Stimulated activated CD4-positive, alpha-beta T cell treated with anti-CD3 and anti-CD28 coated beads, Interleukin-15, amount 100 ng/mL, for 1 hour (primary cell): ENCODE measurements at places on chromosomes 12 and 14.

DNA sequence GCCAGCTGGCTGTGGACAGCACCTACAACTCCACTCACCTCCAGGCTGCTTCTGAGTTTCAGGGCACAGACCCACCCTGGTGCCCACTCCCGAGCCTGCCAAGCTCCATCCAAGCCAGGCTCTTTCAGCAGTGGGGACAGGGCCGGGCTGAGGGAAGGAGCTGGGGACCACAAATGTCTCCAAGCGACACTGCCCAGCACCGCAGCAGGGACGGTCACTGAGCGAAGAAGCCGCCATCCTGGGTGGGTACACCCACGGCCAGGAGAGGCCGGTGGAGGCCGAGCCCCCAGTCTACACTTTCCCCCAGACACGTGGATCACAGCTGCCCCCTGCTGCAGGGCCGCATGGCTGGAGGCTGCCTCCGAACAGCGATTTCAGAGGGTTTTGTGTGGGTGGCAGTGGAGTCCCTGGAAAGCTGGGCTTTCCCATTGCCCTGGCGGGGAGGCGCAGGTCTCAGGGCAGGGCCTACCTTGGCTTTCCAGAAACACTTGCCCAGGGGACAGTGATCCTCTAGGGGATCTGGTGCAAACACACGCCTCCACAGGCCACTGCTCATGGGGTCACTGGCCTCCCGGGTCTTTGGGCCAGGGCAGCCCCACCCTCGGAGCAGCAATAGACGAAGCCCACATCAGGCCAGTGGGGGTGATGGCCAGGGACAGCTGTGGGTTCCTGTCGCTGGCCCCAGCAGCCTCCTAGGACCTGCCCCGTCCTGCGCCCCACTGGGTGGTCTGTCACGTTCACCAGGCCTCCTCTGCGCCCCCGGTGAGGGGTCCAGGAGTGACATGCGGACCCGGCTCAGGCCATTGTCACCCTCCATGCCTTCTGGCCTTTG, 1.2 kb upstream of the GPR132 start:
- no peak for DNase-seq

DNA sequence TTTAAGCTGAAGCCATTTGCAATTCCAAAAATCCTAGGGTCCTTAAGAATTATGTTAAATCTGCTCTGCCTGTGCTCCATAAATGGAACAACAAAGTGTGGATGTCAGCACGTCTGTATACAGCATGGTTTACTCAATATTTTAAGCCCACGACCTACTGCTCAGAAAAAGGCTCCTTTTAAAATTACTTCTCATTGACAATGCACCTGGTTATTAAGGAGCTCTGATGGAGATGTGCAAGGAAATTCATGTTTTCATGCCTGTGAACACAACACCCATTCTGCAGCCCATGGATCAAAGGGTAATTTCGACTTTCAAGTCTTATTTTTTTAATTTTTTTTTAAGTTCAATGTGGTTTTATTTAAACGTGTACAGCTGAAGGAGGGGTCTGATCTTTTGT, 48.1 kb downstream of the FBXO33 start:
- DNase-seq, result no peak

- DNase-seq, result no peak
Observed at GRCh38 chr12:32155961-32156529, 49.4 kb downstream of the BICD1 start.

DNA sequence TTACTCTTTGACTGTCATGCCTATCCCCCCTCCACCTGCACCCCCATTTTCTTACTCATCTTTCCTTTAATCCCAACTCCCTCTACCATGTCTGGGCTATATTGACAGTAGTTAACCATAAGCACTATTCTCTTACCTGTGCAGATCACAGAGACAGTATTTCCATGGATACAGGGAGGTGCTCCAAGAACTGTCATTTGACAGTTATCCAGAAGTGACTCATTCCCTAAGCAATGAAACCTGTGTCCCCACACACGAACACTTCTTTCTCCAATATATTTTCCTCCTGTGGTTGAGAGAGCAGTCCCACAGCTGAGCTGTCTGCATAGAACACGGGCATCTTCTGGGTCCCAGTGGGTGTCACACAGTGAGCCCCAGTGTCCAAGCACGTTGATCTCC, 68.8 kb downstream of the CD163L1 start:
- no peak for DNase-seq

DNA sequence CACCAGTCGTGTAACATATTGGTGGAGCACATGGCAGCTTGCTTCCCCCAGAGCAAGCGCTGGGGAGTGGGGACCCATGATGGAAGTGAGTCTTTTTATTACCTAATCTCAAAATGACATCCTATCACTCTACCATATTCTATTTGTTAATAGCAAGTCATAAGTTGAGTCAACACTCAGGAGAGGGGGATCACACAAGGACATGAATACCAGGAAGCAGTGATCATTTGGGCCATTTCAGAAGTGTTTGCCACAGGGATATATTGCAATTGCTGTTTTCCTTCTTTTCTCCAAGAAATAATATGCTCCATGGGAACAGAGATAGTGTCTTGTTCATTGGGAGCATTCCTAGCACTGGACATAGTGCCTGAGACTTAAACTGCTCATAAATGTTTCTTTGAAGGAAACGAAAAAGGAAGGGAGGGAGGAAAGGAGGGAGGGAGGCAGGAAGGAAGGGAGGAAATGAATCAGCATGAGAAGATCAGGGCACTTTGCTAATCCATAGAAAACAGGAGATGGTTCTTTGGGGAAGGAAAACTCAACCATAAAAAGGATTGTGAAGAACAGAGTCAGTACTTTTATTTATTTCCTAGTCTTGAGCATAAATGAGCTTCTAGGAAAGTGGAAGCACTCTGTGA, 39.2 kb upstream of the EEA1 start:
- no peak for DNase-seq

GRCh38 chr12:112841906-112842305, 50.4 kb downstream of the RPH3A start:
- DNase-seq, result no peak

- no peak for DNase-seq
Observed at GRCh38 chr12:121129811-121130147, 2.9 kb upstream of the P2RX7 start.

- no peak for DNase-seq
Observed at GRCh38 chr12:123164710-123165261, 13.9 kb upstream of the PITPNM2 start.

DNA sequence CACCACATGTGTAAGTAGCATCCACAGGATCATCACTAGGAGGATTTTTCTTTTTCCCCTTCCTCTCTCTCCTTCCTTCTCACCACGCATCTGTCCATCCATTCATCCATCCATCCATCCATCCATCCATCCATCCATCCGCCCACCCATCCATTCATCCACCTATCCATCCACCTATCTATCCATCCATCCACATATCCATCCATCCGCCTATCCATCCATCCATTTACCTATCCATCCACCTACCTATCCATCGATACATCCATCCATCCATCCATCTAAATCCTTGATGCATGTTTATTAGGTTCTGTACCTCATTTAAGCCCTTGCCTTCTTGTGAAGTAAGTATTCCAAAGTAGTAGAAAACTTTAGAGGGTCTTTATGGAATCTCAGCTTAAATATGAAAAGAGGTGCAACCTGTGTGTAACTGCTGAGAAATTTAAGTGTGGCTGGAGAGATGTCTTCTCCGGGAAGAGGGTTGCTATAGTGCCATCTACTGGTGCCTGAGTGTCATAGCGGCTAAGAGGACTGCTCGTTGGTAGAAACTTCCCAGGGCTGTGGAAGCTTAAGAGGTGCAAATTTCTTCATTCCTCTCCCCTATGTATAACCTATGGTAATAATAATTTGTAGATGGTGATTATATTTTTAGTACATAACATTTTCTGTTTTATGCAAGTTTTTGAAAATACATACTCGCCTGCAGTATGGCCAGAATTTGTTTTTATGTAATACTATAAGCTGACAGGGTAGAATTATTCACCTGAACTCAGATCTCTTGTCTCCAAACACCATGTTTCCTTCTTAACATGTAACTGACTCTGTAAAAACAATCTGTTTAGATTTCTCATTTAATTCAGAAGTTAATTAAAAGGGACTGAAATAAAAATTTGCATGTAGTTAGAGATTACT, 46.0 kb downstream of the MYO1H start:
- DNase-seq, result no peak

DNA sequence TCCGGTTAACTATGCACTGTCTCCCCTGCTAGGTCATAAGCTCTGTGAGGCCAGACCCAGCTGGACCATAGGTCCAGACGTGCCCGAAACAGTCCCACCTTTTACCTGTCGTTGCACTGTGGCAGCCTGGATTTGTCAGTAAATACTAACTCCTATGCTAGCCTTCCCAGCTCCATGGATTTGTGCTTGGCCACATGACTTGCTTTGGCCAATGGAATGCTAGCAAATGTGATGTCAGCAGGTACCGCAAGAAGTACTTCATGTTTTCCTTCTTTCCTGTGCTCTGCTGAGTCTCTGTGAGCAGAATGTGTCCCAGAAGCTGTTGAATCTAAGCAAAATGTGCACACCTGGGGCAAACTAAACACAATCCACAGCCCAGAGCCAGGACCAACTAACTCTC, 157.2 kb downstream of the ANO2 start:
- no peak for DNase-seq

- no peak for DNase-seq
Observed at GRCh38 chr12:59179231-59179630, 258.9 kb upstream of the LRIG3 start.
